Progenitor cell of endocrine pancreas (in vitro differentiated cells): ENCODE measurements at places on chromosomes 5 and 9.

- DNase-seq, result no peak
Measured at GRCh38 chr5:68802430-68802829, 291.4 kb upstream of the SLC30A5 start.

DNA sequence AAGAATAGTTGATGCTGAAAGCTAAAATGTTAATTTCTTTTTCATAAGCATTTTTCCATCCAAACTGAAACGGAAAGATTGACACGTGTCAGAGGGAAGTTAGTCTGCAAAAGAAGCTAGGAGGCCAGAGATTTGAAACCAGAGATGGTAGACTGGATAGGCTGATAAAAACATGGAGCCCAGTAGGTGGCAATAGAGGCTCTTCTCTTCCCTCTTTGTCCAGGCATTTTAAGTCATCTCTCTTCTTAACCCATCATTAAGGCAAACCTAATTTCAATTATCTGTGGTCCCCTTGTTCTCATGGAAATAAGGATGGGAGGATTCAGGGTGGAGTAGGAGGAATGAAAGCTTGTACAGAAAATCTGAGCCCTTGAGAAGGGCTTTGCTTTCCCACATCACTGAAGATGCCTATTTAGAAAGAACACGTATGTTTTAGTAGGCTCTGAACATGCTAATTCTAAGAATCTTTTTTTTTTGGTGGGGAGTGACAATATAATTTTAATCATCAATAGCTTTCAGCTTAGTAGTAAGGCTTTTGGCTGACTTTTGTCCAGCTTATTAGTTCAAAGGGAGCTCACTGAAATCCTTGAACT lies 66.6 kb downstream of the ZNF474 start:
- no peak for DNase-seq

GRCh38 chr5:36815871-36816270 lies 60.7 kb upstream of the NIPBL start:
- DNase-seq, result no peak

DNA sequence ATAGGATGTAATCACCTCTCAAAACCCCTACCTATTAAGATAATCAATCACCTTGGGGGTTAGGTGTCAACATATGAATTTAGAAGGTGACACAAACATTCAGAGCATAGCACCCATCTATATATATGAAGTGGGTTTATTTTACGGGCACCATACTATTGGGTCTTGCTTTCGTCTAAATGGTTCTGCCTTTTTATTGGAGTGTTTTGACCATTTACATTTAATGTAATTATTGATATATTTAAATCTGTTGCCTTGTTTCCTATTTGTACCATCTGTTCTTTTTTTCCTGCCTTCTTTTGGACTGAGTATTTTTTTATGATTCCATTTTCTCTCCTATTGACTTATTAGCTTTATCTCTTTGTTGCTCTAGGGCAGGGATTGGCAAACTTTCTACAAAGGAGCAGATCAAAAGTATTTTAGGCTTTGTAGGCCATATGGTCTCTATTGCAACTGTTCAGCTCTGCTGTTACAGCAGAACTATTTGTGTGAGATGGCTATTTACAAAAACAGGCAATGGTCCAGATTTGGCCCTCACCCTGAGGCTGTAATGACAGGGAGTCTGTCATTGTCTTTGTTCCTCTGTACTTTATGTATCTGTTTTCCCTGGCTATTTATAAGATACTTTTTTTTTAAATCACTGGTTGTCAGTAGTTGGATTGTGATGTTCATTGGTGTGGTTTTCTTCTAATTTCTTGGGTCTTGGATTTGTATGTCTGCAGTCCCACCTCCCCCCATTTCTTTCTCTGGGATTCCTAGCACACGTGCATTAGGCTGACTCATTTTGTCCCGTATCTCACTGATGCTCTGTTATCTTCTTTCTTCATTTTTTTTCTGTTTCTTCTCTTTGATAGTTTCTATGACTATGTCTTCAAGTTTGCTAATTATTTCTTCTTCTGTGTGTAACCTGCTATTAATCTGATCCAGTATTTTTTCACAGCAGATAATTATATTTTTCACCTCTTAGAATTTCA lies 127.1 kb downstream of the DAB2IP start:
- DNase-seq, result no peak

DNA sequence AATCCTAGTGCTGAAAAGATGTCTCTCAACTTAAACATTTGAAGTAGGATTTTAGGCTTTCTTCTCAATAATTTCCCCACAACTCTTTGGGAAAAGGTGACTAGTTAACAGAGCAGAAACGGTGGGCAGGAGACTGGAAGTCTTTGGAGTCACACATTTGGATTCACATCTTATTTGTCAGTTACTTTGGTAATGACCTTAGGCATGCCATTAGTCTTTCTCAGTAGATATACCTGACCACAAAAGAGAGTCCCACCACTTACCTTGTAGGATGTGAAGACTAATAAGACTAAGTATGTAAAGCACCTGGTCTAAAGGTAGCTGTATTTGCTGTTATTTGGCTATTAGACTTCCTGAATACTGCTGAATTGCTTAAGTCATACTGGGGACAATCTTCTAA lies 35.4 kb downstream of the DAP start:
- no peak for DNase-seq

DNA sequence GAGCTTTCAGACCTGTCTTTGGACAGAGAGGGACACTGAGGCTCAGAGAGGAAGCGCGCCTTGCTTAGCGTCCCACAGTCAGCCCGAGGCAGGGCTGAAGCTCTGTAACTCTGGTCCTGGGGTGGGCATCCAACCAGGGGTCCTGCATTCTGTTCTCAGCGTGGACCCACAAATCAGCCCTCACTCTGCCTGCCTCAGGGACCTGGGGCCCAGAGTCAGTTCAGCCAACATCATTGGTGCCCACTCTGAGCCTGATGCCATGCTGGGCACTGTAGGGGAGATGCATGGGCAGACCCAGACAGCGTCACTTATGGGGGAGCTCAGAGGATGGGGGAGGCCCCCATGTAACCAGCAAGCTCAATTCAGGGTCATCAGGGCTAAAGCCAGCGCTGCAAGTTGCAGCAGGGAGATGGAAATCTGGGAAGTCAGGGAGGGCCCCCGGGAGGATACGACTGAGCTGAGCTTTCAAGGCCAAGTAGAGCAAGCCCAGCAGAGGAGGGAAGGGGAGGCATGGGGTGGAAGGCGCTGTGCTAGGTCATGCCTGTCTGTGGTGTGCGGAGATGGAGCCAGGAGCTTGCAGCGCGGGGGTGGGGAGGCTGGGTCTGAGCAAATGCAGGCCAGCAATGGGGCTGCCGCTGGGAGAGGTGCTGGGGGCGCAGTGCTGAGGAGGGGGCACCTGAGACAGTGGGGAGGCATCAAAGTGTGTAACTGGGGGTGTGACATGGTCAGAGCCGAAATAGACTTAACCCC lies 21.1 kb downstream of the CORO2A start:
- DNase-seq, result no peak

GRCh38 chr5:156655732-156656131 lies 194.4 kb upstream of the PPP1R2B start:
- no peak for DNase-seq

GRCh38 chr9:96522366-96522765 lies 72.4 kb downstream of the HABP4 start:
- no peak for DNase-seq

DNA sequence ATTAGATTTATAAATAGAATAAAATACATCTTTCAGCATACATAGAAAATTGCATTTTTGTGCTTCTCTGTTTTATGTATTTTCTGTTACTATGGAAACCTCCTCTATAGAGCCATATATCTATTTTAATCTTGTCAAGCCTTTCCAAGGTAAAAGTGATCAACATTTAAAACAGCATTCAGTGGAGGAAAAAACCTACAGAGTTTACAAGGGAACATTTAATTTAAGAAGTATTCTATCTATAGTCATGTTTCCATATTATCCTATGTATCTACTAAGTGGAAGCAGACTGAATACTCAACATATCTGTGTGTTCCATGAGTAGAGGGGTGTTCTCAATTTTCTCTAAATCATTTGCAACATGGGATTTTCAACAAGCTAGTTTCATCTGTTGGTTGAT lies 791.4 kb downstream of the CDH18 start:
- DNase-seq, result no peak

DNA sequence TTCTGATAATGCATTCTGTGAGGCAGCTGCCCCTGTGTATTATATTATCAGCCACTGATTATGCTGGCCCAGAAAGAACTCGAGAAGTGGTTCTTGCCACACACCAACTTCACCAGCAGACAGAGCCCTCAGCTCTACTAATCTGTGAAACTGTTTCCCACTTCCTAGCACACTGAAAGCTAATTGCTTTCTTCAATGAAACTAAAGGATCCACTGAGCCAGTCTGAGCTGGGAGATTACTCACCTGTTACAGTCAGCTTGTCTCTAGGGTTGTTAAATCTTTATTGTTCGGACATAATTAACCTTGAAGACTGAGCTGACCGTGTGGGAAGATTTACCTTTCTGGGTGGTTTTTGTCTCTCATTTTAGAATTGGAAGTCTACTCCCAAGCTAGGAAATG lies 263.2 kb downstream of the KCTD16 start:
- no peak for DNase-seq

- peak; percentile 81 for DNase-seq
Measured at GRCh38 chr5:136424835-136425584, 59.7 kb upstream of the TRPC7 start.

- DNase-seq, result no peak
Measured at GRCh38 chr5:148020257-148020988, 43.4 kb upstream of the SPINK5 start.

DNA sequence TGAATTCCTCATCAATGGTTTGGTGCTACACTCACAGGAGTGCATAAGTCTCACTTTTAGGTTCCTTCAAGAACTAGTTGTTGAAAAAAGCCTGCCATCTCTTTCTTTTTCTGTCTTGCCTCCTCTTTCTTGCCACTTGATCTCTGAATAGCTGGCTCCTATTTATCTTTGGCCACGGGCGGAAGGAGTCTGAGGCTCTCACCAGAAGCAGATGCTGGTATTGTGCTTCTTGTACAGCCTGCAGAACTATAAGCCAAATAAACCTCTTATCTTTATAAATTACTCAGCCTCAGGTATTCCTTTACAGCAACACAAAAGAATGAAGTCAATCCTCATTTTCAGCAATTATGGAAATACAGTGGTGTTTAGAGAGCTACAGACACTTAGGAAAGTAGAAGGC lies 247.1 kb upstream of the PRR16 start:
- no peak for DNase-seq

DNA sequence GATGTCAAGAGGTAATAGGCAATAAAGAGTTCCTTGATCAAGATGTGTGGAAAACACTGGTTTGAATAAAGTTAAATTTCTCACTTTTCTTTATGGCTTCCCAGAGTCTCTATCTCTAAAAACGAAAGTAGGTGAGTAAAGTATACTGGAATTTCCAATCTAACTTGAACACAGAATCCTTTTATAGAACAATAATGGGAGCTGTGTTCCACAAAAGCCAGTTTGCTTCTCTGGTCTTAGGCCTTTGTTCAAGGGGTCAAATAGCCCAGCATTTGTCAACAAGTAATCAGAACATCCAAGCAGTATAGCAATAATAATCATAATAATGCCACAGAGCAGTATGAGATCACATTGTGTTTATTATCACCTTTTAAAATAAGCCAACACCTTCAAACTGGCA lies 20.2 kb downstream of the ATP10B start:
- DNase-seq, result no peak

DNA sequence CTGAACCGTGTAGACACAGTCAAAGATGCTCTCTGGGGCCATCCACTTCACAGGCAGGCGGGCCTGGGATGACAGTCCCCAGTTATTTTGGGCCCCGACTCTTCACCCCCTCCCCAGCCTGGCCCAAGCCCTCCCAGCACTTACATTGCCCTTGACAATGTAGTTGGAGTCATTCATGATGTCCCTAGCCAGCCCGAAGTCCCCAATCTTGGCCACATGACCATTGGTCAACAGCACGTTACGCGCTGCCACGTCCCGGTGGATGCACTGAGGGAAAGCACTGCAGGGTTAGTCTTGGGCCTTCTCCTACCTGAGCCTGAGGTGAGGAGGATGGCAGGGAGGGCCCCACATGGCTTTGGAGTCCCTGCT lies 30.3 kb downstream of the CSF1R start:
- DNase-seq, result no peak

- no peak for DNase-seq
Measured at GRCh38 chr5:181235689-181236366, 7.9 kb downstream of the RACK1 start.

- no peak for DNase-seq
Measured at GRCh38 chr9:19085295-19085694, 17.4 kb downstream of the HAUS6 start.

GRCh38 chr5:124741711-124742496 lies 4.5 kb downstream of the ZNF608 start:
- DNase-seq, result no peak

DNA sequence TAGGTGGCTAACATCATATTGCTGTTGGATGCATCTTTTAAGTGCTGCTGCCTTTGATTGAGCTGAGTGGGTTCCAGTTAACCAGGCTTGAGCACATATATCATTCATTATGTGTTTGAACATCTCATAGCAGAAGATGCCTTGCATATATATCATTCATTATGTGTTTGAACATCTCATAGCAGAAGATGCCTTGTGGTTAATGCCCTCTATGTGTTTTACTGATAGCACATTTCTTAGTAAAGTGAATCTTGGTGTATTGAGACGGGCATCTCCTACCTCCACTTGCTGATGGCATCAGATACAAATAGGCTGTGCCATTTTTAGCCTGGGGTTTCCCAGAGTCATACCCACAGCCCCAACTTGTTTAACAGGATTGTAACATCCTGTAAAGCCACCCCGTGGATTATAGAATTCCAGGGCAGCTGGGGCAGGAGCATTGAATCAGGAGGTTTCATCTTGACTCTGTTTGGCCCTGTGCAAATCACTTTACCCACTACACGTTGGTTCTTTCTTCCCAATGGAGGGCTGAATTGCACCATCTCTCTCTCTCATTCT lies 26.5 kb downstream of the MTAP start:
- DNase-seq, result no peak
